AG09309 (cell line): ENCODE measurements at places on chromosomes 6 and 20.

DNA sequence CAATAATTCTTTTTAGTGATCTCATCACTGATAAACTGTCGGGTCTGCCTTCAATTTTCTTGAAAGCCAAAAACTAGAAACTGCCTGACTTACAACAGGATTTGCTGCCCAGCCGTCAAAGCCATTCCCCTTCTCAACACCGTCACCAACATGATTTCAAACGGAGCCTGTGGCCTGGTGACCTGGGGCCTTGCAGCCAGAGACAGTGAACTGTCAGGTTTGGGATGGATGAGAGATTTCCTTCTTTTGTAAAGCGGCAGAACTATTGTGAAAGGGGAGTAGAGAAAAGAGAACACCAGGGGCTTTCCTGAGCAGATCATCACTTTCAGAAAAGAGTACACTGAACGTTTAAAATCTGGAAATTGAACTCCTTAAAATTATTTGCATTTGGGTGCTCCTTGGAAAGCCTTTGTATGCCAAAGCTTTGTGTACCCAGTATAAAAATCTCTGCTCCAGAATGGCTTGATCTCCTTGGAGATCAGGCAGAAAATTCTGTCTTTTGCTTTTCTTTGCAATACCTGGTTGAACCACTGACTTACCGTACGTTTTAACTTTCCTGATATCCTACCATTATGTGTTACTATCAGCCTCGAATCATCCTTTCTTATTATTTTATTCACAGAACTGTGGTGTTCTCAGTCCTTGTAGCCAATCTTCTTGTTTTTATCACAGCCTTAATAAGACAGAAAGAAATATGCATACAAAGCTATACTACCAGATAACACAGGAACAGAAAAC lies 125.2 kb downstream of the PACRG start:
- no peak for DNase-seq

- DNase-seq, result no peak
Observed at GRCh38 chr6:167530951-167531350, 206.1 kb downstream of the TTLL2 start.

GRCh38 chr6:91926827-91927226 lies 1340.0 kb upstream of the MAP3K7 start:
- DNase-seq, result no peak

GRCh38 chr6:145453376-145453775 lies 281.9 kb downstream of the EPM2A start:
- DNase-seq, result no peak

GRCh38 chr20:59010995-59011873 lies 4.2 kb upstream of the CTSZ start:
- DNase-seq, result peak; percentile 68

DNA sequence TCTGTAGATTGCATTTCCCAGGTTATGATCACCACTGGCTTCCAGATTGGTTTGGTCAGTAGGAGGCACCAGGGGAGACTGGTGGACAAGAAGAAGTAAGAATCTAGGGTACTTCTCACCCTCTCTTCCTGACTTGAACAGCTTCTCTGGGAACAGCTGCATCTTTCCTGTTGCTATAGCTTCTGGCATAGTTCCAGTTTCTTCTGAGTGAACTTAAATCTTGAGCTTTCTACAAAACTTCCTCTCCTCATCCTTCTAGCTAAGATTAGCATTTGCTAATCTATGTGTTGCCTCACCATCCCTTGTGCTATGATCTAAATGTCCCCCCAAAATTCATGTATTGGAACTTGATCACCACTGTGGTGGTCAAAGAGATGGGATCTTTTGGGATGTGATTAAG lies 724.6 kb downstream of the UTRN start:
- no peak for DNase-seq

GRCh38 chr6:105359419-105360370 lies 43.2 kb downstream of the PREP start:
- DNase-seq, result peak; percentile 77

DNA sequence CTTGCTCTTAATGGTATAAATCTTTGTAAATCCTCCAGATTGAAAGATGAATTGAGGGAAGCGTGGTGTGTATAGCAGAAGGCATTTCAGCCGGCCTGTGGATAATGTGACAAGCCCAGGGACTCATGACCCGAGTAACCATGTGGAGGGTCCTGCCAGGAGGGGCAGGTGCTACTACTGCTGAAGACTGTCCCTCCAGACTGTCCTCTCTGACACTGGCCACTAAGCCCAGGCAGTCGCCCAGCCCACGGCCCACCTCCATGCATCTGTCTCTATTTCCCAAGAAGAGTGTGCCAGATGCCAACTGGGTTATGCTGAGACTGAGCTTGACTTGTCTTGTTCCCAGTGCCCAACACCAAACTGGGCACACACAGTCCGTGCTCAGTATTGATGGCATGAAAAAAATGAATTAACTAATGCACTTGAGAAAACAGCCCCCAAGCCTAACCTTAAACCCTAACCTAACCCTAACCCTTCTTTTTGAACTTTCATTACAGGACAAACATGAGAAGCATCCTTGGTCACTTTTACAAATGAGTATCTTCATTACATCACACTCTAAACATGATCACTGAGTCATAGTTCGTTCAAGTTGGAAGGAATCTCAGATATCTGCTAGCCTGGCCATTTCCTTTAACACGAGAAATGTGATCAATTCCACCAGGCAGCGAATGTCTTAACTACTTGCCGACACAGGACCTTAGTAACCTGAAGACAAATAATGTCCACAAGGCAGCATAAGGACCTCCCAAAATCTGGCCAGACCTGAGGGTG lies 182.2 kb upstream of the RREB1 start:
- DNase-seq, result no peak

DNA sequence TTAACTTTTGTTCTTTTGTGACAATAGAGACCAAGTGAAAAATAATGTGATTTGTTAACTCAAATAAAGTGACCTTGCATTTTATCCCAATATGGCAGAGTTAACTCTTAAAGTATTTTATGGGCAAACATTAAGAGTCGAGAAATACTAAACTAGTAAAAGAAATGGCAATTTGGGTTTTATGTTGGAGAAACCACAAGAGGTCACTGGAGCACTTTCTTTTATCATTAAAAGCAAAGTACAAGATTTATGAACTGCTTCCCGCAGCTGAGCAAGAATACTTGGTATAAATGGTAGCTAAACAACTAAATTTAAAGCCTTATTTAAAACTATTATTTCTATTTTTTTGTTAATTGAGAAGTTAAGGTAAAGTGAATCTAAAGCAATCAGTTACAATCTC lies 33.5 kb upstream of the MCM9 start:
- DNase-seq, result no peak

GRCh38 chr6:142953373-142954273 lies 8.6 kb upstream of the HIVEP2 start:
- DNase-seq, result no peak

DNA sequence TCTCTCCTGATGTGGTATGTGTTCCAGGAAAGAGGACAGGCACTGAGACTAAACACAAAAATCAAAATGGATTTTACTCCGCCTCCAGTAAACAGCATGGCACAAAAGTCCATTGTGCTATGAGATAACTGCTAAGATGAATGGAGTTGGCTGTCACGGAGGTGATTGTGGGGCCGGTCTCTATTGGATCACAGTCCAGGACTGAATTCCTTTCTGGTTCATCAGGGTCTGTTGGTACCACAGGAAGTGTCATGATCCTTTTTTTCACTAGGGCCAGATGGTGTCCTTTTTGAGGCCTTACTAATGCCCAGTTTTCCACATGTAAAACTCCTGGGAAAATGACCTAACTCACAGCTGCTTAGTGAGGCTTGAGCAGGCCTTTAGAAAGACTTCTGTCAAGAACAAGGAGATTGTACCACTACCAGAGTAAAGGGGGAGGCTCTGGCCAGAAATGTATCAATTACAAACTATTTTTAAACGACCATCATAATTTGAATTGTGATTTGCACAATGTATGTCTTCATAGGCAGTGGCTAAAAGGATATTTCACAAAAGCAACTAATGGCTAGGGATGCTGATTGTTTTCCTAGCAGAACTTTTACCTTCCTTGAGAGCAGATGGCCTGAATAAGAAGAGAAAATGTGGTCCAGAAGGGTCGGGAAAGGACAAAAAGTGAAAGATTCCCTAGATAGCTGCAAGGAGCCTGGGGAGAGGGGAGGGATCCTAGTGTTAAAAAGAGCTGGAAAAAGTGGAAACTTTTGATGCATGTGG lies 192.2 kb upstream of the POU3F2 start:
- no peak for DNase-seq

- no peak for DNase-seq
Observed at GRCh38 chr6:82365016-82365795, 1.6 kb downstream of the TPBG start.

GRCh38 chr20:25507385-25508082 lies 77.8 kb downstream of the NINL start:
- no peak for DNase-seq

DNA sequence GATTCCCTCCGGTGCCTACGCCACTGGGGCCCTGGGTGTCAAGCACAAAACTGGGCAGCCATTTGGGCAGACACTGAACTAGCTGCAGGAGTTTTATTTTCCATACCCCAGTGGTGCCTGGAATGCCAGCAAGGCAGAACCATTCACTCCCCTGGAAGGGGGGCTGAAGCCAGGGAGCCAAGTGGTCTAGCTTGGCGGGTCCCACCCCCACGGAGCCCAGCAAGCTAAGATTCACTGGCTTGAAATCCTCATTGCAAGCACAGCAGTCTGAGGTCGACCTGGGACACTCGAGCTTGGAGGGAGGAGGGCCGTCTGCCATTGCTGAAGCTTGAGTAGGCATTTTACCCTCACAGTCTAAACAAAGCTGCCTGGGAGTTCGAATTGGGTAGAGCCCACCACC lies 125.3 kb downstream of the FRK start:
- DNase-seq, result no peak

- DNase-seq, result no peak
Observed at GRCh38 chr6:113434641-113435040, 422.5 kb upstream of the MARCKS start.

DNA sequence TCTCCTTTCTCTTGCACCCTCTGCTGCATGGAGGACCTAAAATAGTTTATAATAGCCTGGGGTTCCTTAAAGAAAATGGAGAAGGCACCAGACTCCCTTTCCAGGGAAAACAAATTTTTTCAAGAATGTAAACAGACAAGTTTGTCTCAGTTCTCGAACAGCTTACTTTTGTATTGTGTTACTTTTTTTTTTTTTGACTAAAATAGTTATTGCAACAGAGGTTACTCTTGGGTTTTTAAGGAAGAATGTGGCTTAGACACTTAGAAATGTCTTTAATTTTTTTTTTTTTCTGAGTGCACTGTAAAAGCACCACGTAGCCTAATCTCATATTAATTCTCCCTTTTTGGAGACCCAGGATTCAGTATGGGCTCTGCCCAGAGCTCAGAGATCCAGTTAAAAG lies 148.7 kb upstream of the CARMIL1 start:
- no peak for DNase-seq

GRCh38 chr6:53648184-53648943 lies 17.2 kb downstream of the KLHL31 start:
- no peak for DNase-seq

DNA sequence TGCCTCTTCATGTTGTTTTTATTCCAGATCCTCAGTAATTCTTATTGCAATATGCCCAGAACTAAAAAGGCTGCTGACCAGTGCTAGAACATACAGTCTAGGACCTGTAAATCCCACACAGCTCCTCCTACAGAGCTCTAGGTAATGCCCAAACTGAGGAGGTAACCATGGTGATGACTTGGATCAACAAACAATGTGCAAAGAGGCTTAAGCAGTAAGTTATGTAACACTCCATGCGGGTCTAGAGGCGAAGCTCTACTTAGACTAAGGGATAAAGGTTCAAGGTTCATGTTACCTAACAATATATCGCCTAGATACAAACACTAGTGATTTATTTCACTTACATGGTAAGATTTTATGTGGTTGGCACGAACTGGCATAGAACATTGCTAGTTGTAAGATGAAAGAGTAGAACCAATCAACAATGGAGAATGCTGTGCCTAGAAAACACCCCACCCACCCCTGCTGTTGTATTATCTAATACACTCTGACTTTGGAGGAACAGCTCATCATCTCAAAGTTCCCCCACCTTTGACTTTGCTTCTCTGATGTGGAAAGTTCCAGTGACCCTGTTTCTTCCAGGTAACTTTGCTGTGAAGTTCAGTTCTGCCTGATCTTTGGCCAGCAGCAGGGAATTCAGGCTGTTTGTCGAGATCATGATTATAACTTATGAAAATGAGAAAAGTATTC lies 242.4 kb downstream of the ALDH8A1 start:
- no peak for DNase-seq

DNA sequence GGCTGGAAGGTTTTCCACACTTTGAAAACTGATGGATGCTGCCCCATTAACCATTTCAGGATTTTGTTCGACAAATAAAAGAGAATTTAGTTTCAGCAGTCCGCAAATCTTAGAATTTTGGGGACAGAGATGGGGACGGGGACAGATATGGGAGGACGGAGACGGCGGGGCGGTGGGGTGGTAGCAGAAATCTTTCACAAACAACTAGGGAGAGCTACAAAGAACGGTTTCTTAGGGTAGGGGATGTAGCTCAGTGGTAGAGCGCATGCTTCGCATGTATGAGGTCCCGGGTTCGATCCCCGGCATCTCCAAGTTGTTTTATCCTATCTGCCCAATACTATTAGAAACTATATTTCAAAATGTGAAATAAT lies 15.1 kb downstream of the HMGN4 start:
- DNase-seq, result no peak

GRCh38 chr6:136728033-136728939 lies 64.0 kb downstream of the MAP3K5 start:
- DNase-seq, result no peak

GRCh38 chr20:7893014-7893730 lies 47.1 kb downstream of the HAO1 start:
- DNase-seq, result no peak

DNA sequence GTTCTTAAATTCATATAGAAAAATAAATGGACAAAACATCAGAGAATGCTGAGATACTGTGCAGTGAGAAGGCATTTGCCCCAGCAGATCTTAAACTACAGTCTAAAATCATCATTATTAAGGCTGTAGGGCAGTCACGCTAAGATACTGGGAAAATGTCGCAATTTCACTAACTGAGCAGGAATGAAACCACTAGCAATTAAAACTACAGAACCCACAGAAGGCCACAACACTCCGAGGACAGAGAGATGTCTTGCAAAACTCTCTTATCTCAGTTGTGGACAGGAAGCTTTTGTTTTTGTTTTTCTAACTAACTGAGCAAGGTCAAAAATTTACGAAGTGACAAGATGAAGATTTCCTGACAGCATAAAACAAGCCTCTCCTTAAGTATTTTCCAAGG lies 18.2 kb downstream of the GNAS-AS1 start:
- DNase-seq, result no peak

- no peak for DNase-seq
Observed at GRCh38 chr20:32450484-32451061, 92.4 kb downstream of the ASXL1 start.

DNA sequence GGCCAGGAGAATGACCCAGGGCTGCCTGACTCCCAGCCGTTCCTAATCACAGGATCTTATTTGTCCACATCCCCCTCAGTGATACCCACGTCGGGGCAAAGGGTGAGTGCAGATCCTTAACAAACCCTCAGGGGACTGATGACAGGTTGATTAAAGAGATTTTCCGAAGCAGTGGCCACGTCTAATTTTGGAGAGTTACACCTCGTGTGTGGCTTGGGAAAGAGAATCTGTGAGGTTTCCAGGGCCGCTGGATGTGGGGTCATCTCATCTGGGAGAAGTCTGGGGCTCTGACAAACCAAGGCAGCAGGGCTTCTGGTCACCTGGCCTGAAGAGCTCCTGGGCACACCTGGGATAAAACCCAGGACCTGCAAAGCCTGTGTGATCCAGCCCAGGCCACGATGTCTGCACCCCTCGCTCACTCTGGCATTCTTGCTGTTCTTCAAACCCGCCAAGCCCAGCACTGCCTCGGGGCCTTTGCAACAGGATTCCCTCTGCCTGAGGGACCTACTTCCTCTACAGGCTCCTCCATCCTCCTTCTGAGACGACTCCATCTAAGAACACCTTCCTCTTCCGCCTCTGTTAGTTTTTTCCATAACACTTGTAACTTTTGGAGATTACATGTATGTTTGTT lies 4.7 kb downstream of the JPH2 start:
- DNase-seq, result no peak
